ENCODE measurements at places on chromosomes 3 and 15.
A peak's percentile ranks its signal among the peaks of the same experiment; 100 is the strongest.

DNA sequence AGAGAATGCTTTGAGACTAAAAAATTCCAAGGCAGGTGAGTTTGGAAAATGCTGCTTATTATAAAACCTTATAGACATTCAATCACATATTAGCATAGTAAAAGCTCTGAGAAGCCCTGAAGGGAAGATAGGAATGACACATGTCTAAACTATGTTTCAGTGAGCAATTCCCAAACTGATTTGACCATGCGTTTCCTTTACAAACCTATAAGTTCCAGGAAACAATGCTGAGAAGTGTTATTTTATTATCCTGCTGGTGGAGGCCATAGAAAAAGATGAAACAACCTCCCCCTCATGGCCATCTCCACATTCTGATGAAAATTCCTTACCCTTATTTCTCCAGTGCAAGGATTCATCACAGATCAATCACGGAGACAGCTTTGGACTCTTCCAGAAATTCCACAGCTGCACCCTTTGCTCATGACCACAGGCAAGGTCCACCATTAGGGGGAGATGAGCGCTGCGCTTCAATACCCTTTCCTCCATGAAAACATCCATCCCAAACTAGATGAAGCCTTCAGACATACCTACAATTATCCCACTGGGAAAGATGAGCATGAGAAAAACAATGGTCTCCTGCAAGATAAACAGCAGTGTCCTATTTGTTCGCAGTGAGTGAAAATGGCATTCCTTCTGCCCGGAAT is 372.1 kb downstream of the MAGI1 start:
- DNase-seq: no peak

GRCh38 chr3:123660900-123661299 is 76.0 kb upstream of the HACD2 start:
- peak; percentile 92 for DNase-seq

DNA sequence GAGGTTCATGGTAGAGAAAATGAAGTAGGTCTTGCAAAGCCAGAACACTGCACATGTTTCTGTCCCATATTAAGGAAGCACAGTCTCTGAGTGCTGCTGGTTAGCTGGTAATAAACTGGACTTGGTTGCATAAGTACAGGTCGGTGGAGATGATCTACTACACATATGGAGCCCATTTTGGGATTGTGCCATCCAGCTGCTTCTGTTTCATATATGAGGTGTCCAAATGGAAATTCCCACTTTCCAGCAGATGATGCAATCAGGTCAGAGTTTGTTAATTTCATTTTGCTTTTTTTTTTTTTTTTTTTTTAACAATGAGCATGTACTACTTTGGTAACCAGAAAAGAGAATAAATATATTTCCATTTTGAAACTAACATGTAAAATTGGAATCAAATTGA is 122.6 kb downstream of the SATB1 start:
- no peak for DNase-seq

DNA sequence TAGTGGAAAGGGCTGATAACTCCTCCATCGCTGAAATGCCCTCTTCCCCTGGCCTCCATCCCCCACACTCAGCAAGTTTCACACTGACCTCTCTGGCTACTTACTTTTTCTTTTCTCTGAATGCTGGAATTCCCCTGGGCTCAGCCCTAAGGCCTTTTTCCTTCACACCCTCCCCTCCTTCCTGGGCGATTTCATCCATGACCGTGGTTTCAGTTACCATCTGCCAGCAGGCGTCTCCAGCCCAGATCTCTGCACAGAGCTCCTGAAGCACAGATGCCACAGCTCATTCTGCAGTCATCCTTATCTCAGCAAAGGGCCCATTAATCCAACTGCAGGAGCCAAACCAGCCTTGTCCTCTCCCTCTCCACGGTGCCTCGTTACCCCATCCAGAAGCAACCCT is 114.0 kb downstream of the RFTN1 start:
- DNase-seq: peak; percentile 62

- no peak for DNase-seq
These were observed 1225.9 kb upstream of the EPHA6 start for GRCh38 chr3:95588473-95588872.

DNA sequence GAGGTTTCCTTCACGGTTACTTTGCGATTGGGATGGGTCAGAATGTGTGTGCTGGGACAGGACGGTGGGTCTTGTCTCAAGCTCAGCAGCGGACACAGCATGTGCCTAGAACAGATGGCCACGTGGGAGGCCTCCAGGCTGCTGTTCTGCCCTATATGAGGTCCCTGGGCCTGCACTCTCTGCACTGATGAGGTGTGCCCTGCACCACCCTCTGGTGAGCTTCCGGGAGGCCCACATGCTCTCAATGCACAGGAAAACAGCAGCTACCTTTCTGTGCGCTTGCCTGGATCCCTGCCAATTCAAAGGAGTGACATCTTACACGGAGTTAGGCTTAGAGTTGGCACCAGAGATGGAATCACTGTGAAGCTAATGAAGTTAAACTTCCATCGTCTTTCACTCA is 59.8 kb downstream of the BOC start:
- no peak for DNase-seq

DNA sequence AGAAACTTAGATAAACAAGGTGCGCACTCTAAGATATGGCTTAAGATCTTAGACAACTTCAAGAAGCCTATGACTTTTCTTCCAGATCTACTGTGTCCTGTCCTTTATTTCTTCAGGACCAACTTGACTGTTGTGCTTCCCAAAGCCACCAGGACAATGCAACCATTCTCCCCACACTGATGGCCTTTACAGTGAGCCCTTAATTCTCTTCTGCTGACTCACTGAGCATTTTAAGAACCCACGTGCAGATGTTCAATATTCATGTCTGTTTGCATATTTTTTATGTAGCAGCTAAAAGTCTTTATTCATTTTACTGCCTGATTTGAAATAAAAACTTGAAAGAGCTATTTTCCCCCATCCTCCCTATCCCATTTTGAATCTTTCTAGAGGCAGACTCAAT is 103.3 kb upstream of the SLC2A2 start:
- DNase-seq: peak; percentile 27

- no peak for DNase-seq
These were observed 45.4 kb downstream of the MAP6D1 start for GRCh38 chr3:183779896-183780465.

GRCh38 chr15:55823191-55823670 is 80.3 kb upstream of the PRTG start:
- DNase-seq: no peak

DNA sequence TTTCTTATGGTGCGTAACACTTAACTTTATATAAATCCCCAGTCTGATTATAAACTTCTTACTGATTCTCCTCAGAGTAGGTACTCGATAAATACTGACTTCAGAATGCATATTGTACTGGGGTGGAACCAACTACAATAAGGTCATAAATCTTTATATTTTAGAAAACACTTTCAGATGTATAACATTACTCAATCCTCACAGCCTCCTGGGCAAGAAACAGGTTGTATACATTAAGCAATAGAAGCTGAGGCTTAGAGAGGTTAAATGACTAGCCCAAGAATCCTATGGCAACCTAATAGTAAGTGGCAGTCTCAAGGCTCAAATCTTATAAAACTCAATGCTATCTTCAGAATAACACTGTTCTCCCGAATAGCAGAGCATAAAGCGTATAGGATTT is 9.1 kb downstream of the VPS13C start:
- no peak for DNase-seq

- DNase-seq: no peak
These were observed 30.1 kb upstream of the ARL8B start for GRCh38 chr3:5092018-5092417.

GRCh38 chr3:156811089-156811862 is 14.9 kb upstream of the LEKR1 start:
- DNase-seq: peak; percentile 55

DNA sequence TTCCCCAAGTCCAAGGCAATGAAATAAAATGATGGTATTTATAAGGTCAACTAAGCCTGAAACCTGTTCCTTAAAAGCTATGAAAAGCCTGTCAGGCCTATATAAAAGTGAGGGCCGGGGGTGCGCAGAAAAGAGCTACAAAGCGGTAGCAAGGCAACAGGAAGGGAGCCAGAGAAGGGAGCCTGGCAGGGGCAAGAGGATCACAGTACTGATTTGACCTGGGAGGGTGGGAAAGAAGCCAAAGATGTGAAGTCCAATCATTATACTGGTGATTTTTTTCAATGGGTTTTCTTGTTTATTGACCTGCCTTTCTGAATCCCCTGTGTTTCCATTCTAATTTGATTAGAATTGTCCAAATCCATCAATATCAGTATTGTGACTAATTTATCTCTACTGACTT is 64.3 kb upstream of the STT3B start:
- no peak for DNase-seq

DNA sequence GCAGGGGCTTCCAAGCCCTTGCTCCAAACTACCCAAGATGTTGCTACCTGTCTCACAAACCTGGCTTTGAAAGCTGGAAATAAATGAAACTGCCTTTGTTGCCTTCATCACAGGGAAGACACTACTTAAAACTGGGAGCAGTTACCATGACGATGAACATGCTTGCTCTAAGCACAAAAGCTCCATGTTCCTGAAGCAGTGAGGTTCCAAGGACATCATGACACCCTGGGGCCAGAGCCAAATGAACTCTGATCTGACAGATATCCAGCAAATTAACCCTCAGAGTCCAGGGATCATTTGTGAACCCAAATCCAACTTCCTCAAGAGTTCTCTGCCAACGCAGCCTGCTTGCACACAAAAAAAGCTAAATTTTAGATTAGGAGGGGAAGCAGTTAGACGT is 10.7 kb downstream of the TRAIP start:
- DNase-seq: no peak

DNA sequence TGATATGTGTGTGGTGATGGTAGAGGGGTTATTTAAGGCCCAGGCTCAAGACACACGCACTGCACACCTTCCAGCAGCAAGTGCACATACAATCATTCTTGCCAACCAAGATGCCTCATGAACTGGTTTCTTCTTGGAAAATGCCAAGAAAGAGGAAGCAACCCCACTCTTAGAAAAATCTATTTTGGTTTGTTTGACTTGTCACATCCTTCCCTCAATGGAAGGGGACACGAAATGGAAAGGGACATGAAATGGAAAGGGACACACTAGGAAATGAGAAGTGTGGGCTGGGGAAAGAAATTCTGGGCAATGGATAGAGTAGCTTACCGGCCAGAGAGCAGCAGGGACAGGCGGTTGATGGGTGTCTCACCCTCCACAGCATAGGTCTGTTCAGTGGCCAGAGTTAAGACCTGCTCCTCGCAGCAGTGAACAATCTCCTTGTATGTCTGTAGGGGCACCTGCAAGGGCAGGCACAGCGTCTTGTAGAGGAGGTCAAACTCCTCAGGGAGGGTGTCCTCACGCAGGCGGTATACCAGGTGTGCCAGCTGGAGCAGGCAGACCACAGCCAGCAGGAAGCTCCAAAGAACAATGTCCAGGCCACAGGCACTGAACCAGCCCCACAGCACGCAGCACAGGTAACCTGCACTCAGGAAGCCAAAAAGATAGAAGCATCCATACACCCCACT is 640 bp downstream of the POPDC2 start:
- DNase-seq: no peak

GRCh38 chr15:81514725-81515124 is 140.7 kb upstream of the TMC3 start:
- DNase-seq: no peak

Data from hepatic stellate cell (primary cell).